ENCODE measurements at places on chromosomes 11 and 22. TPM values are rescaled to one million over a fixed set of nuclear protein-coding genes. Genes with fewer than 3 reads are reported as not detected.

The RSF1 gene
- 20.2 TPM for total RNA-seq

The COMT gene
- total RNA-seq = 165 TPM

The SYT8 gene
- total RNA-seq = 0.55 TPM

The LINC01488 gene
- total RNA-seq = not detected

The OR52N4 gene
- total RNA-seq = not detected

The KRTAP5-8 gene
- not detected for total RNA-seq

The OR5B21 gene
- not detected for total RNA-seq

The RAB3IL1 gene
- total RNA-seq = 17.9 TPM
